ENCODE measurements at places on chromosomes 2 and 18. TPM values are rescaled to one million over a fixed set of nuclear protein-coding genes. Genes with fewer than 3 reads are reported as not detected.

The CHRND gene
- not detected for total RNA-seq

The TMEM87B gene
- total RNA-seq = 42.4 TPM

The DAW1 gene
- total RNA-seq = under 0.01 TPM

The R3HDM1 gene
- total RNA-seq = 7.6 TPM

The TUBA3E gene
- not detected for total RNA-seq

The EHD3 gene
- 31.7 TPM for total RNA-seq

The FSIP2 gene
- total RNA-seq = not detected

The FBXO15 gene
- 0.22 TPM for total RNA-seq

The IHH gene
- total RNA-seq = not detected

The SCN1A gene
- not detected for total RNA-seq

GRCh38 chr2:148253685-148254084, 232.8 kb downstream of the MBD5 start:
- no peak for DNase-seq

DNA sequence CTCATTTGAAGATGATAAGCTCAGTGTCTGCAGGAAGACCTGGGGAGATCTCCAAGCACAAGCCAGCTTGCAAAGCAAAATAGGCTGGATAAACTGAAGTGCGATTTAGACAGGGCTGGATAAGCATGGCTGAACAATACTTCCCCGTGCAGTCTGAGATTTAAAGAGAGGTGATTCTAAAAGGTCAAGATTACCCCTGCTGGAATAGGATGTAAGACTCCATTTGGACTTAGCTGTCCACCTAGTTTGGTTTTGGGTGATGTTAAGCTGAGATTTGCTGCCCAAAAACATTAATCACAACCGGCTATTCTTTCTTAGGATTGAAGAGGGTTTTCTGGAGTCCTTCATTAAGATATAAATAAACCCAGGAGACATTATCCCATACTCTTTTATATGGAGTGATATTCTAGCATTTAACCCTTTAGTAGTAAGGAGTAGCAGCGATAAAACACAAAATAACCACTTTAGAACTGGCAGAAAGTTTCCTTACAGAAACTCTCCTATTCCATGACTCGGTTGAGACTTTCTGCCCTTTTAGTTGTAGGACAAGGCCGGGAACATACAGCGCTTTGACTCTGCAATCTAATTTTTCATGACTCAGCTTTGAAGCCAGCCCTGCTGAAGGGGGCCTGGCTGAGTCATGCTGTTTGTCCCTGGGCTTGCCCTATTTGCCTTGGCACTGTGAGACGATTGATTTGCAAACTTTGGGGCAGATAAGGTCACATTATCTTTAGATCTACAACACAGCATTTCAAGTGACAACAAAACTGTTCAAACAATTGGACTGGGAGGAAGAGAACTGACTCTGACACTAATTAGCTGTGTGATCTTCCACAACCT, 238.2 kb downstream of the GCA start:
- no peak for DNase-seq

DNA sequence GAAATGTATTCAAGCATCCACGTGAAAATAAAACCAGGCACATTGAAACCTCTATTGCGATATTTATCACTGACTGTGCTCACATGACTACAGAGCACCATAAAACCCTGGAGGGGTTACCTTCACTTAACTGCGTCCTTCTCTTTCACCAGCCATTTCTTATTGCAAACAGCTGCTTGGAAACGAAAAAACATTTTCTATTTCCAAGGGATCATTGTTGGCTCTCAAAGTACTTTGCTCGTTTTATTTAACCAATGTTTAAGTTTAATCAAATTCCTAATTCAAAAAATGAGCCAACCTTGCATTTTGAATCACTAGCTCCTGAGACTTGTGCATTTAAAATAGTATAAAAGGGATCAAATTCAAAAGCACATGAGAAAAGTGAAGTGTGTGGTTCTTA, 134.4 kb downstream of the OSR1 start:
- no peak for DNase-seq

DNA sequence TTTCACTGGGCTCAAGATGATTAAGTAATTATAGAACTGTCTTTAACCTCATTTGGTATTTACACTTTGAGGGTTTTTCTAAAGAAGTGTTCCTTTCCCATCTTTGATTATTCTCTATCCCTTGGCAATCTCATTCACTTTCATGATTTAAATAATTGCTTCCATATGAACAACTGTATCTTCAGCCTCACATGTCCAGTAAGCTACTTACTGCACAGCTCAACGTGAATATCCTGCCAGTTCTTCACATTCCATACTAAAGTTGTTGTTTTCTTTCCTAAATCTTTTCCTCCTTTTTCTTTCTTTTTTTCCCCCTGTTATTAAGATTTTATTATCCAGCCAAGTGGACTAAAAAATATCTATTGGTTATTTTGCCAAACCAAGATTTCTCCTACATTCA, 37.7 kb downstream of the ZC3H15 start:
- peak; percentile 43 for DNase-seq

GRCh38 chr2:136121204-136121910, 3.4 kb upstream of the CXCR4 start:
- no peak for DNase-seq

DNA sequence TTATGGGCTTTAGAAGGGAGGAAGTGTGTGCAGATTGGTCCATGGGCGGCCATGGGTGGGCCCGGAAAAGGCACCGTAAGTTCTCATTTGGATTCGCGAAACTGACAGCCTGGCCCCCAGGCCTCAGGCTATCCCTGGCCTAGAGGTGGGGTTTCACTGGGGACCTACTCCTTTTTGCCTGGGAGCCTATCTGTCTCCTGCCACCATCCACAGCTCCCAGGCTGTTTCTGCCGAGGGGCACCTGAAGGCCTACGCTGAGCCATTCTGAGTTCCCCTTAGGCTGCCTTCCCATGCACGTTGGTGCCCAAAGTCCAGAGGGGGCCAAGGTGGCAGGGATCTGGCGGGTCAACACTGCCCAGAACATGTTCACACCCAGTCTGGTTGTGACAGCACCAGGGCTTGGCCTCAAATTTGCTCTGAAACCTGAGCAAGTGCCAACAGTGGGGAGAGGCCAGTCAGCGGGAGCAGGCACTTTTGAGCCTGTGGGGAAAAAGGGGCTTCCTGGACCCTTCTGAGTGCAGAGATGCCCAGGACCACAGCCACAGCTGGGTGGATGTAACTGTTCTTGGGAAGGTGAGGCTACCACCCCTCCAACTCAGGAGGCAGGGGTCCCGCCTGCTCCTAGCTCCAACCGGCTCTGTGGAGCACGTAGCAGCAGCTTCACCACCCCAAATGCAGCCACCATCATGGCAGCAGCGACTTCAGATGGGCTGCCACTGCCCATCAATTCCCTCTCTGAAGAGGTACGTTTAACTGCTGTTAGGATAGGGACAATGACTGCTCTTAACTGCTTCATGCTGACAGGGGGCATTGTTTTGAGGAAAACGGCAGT, 73.6 kb upstream of the ZNF804A start:
- DNase-seq = no peak

DNA sequence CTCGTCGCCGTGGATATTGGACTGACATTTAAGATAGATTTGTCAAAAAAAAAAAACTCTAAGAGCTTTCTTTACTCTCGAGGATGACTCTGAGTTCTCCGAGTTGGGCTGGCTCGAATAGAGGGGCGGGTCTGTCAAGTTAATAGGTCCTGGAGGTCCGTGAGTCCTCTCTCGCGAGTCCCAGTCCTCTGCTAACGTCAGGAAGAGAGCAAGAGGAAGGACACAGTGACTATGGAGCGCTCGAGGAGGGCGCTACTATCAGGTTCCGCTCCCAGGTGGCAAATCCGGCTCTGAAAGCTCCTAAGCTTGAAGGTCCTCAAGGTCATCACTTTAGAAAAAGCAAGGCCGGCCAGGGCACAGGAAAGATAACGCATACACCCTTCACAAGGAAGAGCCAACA, 404 bp upstream of the AKAIN1 start:
- no peak for DNase-seq

- no peak for DNase-seq
Observed at GRCh38 chr2:20145497-20146193, 79.3 kb downstream of the SDC1 start.

DNA sequence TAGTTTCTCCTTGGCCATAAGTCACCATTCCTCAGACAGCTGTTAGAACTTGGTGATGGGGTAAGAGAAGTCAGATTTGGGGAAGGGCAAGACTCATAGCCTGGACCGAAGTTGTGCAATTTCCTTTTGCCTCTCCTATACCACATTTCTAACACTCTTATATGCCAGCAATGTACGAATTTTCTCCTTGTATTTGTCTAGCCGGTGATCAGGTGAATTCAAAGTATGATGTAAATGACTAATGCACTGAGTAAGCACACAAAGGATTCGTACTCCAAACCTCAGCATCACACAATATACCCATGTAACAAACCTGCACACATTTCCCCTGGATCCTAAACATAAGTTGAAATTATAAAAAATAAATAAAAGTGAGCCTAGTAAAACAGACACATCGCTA, 1143.5 kb upstream of the CELF4 start:
- DNase-seq = no peak

DNA sequence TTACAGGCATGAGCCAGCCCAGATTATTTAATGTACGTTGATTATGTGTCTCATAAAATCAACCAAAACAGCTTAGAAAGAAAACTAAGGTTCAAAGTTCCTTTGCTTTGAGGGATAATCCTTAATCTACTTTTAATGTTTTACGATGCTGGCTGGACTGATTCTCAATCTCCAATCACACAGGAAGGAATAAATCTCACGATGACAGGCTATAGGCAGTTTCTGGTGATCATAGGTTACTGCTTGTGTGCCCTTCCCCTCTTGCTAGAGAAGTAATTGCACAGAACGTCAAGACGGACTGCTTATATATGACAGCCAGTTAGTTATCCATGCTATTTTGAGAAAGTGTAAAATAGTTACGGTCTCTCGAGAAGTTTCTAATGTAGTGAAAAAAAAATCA, 43.1 kb downstream of the C2orf74 start:
- no peak for DNase-seq

GRCh38 chr2:19844750-19845149, 57.0 kb downstream of the TTC32 start:
- DNase-seq = no peak

- no peak for DNase-seq
Observed at GRCh38 chr2:197810016-197810415, 5.6 kb downstream of the PLCL1 start.

DNA sequence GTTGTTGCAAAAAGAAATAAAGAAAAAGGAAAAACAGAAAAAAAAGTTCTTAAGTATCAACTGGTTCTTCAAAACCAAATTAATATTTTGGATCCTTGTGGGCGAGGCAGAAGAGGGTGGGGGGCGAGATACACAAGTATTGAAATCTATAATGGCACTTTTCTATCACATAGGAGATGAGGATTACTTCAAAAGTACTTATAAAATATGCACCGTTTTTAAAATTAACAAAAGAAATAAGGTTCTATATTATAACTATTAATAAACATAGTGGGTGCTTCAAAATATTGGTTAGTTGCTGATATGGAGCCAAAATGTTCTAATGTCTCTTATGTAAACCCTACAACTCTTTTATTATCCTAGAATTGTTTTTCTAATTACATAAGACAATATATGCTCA, 2.1 kb downstream of the FECH start:
- DNase-seq = no peak

- no peak for DNase-seq
Observed at GRCh38 chr18:12085136-12085535, 8.5 kb upstream of the ANKRD62 start.

DNA sequence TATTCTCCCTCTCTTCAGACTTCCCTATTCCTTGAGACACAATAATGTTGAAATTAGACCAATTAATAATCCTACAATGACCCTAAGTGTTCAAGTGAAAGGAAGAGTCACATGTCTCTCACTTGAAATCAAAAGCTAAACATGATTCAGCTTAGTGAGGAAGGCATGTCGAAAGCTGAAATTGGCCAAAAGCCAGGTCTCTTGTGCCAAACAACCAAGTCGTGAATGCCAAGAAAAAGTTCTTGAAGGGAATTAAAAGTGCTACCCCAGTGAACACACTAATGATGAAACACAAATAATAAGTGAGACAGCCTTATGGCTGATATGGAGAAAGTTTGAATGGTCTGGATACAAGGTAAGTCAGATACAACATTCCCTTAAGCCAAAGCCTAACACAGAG, 115.4 kb downstream of the PXDN start:
- peak; percentile 60 for DNase-seq

- DNase-seq = peak; percentile 60
Observed at GRCh38 chr2:170217778-170218251, 39.9 kb downstream of the MYO3B start.

DNA sequence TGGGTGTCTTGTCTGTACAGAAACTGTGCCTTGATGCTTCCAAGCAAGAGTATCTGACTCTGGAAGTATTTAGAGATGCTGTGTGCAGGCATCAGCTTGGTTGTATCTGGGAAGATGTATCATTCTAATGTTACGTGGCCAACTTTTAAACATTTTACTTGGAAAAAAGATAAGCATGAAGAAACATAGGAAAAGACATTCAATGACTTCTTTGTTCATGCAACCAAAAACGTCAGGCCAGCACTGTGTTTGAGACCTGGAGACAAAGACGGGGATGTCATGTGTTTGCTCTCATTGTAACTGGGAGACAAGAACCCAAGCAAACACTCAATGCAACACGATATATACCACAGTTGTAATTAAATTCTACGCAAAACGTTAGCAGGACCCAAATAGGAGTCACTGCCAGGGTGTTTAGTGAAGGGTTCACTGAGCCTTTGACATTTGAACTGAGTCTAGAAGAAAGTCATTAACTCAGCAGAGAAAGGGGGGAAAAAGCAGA, 8.9 kb upstream of the SESTD1 start:
- no peak for DNase-seq

- peak; percentile 44 for DNase-seq
Observed at GRCh38 chr2:188322569-188323551, 31.2 kb downstream of the GULP1 start.

- DNase-seq = peak; percentile 23
Observed at GRCh38 chr2:17303521-17303920, 214.7 kb downstream of the RAD51AP2 start.

DNA sequence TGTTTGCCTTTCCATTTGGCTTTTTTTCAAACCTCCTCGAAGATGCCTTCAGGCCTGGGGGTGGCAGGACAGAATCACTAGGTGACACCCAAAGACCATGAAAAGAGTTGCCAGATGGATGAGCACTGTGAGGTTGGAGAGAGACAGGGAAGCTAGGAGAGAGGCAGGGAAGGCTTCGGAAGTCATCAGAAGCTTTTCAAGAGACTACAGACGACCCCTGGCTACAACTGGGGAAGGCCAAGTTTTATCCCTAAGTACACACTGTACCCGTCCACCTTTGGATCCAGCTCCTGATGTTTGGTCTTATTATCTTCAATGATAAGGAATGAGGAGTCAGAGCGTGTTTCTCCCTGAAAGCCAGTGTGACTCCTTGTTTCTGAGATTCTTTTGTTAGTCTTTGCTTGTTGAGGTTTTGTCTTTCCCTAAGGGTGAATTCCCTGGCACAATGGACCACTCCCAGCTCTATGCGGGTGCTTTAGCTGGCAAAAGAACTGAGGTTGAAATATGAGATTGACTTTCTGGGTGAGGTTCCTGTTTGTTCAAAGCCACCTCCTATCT, 33.4 kb upstream of the SLC9A2 start:
- no peak for DNase-seq

All from GM23248 (cell line).